ENCODE measurements at places on chromosomes 13 and 19.

DNA sequence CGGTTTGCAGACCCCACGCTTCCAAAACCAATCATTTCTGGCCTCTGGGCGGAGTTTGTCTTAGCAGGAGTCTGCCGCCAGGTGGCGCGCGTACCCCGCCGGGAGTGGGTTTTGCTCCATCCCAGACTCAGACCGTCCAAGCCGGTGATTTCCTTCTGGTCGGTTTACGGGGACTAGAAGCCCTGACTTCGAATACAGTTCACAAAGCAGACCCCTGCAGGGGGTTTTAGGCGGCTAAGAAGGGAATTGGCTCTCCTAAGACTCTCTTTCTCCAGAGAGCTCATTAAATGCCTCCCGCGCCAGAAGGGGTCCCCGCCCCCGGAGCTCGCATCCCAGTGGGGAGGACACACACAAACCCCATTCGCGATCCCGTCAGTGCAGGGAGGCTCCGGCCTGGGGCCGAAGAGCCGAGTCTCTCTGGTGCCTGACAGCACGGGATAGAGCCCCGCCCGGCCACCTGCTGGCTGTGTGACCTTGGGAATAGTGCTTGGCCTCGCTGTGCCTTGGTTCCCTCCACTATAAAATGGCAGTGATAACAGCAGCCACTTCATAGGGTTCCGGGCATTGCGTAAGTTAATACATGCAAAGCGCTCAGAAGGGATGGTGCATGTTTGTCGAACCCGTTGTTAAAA, 8.6 kb upstream of the NUP62 start:
- peak; percentile 71 for DNase-seq

DNA sequence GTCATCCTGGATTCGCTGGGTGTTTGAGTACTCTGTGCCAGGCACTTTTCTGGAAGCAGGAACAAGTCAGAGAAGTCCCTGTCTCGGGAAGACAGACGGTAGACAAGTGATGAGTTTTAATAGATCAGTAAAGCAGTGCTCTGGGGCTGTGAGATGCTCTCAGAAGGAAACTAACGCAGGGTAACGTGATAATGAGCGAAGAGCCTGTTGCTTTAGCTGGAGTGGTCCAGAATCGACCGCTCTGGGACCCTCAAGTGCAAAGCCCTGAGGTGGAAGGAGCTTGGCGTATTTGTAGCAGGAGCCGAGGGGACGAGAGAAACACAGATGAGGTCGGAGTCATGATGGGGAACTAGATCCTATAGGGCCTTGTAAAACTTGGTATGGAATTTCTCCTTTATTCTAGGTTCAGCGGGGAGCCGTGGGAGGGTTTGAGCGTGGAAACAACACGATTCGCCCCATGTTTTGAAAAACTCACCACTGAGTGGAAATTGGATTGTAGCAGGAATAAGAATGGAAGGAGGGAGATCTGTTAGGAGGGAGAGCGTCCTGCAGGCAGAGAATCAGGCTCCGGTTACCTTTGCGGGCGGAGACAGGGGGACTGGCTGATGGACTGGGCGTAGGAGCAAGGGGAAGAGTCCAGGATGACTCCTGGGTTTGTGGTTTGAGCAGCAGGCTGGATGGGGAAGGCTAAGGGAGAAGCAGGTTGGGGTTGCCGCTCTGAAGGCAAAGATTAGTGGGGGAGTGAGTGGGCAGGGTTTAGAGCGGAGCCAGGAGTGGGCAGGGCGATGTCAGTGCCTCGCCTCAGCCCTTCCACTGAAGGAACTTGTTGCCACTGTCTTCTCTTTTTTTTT, 763 bp downstream of the POLD1 start:
- peak; percentile 37 for DNase-seq

DNA sequence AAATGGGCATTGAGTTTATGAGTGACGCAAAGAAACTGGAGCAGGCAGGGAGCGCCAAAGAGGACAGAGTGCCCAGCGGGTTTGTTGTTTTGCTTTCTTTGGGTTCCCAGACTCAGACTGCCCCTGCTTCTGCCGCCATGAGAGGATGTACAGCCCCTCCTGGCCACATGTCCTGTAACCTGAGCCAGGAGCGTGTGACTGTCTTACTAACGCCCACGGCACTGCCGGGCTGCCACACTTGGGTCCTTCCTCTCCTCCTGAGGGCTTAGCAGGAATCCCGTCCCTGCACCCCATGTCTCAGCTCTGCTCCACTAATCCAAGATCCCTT, 80.5 kb downstream of the GPR12 start:
- peak; percentile 64 for DNase-seq

- DNase-seq: no peak
Measured at GRCh38 chr13:70849222-70849621, 741.0 kb upstream of the KLHL1 start.

- DNase-seq: peak; percentile 86
Measured at GRCh38 chr13:33509642-33510229, 224.2 kb upstream of the STARD13 start.

DNA sequence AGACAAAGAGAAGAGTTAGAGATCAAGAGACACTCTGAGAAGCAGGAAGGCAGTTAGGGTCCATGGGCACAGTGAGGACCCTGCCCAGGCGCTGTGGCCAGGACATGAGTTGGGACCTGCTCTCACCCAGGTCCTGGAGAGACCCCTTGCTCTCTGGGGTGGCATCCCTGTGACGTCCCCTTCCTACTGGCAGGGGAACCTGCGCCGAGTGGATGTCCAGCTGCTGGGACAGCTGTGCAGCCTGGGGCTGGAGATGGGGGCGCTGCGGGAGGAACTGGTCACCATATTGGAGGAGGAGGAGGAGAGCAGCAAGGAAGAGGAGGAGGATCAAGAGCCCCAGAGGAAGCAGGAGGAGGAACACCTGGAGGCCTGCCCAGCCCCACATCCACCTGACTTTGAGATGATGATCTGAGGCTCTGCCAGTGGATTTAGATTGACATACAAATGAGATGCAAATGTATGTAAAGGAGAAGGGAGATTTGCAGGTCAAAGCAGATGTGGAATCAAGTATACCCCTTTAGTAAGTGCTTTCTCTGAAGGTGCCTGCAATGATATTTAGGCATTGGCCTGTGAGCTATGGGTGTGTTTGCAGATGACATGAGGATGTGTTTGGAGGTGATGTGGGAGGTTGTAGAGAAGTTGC, 978 bp downstream of the ERICH4 start:
- no peak for DNase-seq

GRCh38 chr19:17576758-17577456, 21.5 kb downstream of the COLGALT1 start:
- peak; percentile 17 for DNase-seq

DNA sequence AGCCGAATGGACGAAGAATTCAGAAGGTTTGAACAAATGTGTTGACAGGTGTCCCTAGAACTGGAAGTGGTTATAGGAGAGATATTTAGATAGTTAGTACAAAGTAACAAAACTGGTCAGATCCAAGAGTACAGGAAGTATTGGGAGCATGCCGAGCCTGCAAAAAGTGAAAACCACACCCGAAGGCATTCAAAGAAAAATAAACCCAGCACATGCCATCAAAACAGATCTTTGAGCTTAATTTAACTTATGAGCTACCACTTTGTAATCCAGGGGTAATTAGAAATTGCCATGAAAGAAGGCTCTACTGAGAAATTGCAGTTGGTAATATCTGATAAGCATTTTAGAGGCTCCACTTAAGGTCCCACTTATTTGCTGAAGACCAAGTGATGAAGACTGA, 214.2 kb downstream of the DNAJC15 start:
- peak; percentile 86 for DNase-seq

DNA sequence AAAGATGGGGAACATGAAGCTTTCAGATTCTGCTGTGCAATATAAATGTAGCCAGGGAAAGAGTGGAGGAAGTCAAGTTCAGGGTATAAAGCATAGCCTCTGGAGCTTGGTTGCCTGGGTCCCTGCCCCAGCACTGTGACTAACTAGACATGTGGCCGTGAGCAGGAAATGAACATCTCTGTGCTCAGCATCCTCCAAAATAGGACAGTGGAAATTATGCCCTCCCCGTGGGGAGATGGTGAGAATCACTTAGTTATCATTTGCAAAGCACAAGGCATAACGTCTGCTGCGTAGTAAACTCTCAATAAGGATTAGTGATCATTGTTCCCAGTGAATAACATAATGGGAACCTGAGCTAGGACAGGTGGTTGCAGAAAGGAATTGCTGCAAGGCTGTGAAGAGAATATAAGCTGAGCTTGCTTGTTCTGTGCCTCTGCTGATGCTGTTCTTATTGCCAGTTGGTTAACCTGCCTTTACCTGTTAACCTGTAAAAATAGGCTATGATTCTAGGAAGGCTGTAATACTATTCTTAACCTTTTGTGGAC, 441.0 kb downstream of the COG6 start:
- DNase-seq: no peak

DNA sequence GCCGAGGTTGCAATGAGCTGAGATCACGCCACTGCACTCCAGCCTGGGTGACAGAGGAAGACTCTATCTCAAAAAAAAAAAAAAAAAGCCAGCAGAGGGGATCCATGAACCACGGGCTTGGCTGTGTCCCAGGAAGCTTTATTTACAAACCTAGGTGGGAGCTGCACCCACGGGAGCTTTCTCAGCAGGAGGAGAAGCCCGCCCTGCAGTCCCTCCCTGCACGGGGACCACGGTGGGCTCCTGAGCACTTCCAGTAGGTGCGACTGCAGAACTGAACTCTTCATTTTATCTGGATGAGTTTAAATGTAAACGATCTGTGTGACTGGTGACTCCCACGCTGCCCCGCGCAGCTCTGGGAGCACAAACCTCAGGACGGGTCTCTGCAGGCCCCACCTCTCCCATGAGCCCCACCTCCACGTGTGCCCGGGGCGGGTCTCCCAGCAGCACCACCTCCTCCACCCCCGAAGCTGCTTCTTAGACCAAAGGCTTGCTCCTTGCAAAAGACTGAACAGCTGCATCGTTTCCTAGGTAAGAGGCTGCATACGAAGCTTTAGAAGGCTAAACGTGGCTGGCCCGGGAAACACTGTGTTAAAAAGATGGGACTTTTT, 66.4 kb downstream of the SPACA7 start:
- DNase-seq: peak; percentile 2

GRCh38 chr13:67402546-67402945, 172.4 kb upstream of the PCDH9 start:
- no peak for DNase-seq

- no peak for DNase-seq
Measured at GRCh38 chr13:59364641-59365085, 799.1 kb downstream of the DIAPH3 start.

DNA sequence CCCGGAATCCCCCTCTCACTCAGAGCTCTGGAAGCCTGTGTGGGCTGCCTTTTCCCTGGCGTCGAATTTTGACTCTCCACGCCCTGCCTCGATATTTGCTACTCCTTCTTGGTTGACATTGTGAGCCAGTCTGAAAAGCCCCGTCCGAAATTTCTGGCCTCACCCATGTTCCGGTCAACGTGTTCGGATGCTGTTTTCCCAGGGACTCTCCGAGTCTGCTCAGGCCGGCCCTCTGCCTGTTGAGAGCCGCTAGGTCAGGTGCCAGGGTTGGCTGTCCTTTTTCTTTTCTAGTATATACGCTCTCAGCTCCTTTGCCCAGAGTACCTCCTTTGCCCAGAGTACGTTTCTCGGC, 6.8 kb upstream of the DGKH start:
- peak; percentile 70 for DNase-seq

DNA sequence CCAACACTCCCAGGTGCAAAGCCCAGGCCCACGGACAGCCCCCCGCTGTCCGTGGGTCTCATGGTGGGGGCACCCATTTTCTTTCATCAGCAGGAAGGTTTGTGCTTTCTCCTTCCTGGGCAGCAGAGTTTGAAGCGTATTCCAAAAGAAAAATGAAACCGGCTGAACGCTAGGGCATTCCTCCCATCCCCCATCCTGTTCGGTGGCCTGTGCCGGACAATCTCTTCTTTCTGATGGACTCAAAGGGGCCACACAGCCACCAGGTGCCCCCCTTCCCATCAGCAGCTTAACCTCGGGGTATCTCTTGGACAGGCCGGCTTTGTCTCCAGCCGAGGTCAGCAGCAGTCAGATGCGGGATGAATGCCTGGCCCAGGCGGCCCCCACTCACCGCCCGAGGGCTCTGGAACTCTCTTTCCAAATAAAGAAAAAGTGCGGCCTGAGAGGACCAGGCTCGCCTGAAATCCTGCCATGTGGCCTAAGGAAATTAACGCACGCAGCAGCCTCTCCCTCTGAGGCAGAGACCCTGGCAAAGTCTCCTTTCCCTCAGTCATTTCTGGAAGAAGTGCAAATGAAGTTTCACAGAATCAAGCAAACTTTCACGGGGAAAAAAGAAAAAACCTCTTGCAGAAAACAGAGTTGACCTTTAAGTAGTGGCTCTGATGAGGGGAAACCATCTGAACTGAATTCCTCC, 67.8 kb downstream of the RASA3 start:
- DNase-seq: peak; percentile 67

DNA sequence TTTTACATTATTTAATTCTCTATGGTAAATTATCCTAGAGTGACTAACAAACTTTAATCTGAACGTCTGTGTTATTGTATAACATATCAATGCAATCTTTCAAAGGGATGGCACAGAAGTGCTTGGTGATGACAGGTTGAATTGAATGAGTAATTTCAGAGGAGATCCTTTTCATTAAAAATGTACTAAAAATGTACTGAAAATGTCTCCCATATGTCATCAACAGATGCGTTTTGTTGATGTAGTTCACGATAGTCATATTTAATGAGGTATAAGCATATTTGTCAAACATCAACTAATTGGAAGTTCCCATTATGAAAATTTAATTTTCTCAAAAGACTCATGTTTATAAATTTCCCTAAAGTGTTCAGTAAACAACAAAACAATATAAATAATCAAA, 1434.7 kb upstream of the PCDH20 start:
- DNase-seq: no peak

- DNase-seq: no peak
Measured at GRCh38 chr13:21074546-21074945, 13.2 kb upstream of the LATS2 start.

GRCh38 chr19:6970443-6970842, 50.8 kb downstream of the MBD3L2B start:
- no peak for DNase-seq

- DNase-seq: peak; percentile 29
Measured at GRCh38 chr19:13691569-13692435, 72.5 kb upstream of the MRI1 start.

- DNase-seq: peak; percentile 48
Measured at GRCh38 chr19:18915639-18916038, 3.5 kb downstream of the COPE start.

DNA sequence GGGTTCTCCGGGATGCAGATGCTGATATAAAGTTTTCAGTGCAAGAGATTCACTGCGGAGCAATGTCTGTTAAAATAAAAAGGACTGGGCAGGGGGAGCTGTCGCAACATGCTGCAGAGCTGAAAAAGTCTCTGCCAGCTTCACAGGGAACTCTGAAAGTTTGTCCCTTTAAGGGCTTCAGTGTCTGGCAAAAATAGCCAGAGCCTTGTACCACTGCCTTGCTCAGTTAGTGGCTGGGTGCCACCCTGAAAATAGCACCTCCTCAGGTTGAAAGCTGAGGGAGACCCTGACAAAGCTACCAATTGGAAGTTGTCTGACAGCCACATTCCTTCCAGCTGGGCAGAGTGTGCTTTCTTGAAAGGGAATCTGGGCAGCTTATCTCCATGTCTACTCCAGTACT, 3.0 kb upstream of the NDFIP2 start:
- DNase-seq: no peak

DNA sequence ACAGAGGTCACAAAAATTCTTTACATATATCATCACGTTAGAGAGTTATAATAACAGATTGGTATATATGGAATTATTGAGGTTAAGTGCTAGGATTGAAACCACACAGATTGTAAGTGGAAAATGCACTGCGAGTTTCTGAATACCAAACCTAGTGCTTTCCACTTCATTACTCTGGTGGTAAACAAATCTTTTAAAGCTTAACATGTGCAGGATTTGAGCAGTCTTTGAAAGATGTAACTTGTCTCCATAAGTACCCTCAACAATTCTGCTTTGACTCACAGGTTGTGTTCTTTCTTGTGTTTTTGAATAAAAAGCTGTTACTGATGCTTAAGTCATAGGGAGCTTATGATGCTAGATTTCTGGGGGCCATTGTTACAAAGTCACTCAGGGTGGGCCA, 314.7 kb upstream of the DACH1 start:
- no peak for DNase-seq
